ENCODE measurements at places on chromosomes 1 and 21.
A peak's percentile ranks its signal among the peaks of the same experiment; 100 is the strongest.

GRCh38 chr1:84711869-84712268 is 21.6 kb upstream of the SSX2IP start:
- DNase-seq = no peak

GRCh38 chr1:99944192-99944591 is 25.6 kb upstream of the SLC35A3 start:
- no peak for DNase-seq

DNA sequence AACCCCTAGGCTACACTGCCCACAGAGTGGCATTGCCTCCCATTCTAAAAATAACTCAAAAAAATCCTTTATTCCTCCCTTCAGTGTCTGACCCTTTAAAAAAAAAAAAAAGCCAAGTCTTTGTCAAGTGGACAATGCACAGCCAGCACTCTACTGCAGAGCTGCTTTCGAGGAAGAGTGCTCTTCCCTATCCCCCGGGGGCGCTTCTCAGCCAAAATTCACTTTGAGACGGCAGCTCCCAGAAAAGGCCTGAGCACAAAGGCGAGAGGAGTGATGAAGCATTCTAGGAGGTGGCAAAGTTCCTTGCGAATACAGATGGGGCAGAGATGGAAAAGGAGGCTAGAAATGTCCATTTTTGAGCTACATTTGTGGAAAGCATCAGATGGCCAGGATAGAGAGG is 23.3 kb downstream of the EPHA10 start:
- DNase-seq = no peak

- peak; percentile 86 for DNase-seq
Observed at GRCh38 chr1:116292929-116293725, 79.9 kb upstream of the ATP1A1 start.

DNA sequence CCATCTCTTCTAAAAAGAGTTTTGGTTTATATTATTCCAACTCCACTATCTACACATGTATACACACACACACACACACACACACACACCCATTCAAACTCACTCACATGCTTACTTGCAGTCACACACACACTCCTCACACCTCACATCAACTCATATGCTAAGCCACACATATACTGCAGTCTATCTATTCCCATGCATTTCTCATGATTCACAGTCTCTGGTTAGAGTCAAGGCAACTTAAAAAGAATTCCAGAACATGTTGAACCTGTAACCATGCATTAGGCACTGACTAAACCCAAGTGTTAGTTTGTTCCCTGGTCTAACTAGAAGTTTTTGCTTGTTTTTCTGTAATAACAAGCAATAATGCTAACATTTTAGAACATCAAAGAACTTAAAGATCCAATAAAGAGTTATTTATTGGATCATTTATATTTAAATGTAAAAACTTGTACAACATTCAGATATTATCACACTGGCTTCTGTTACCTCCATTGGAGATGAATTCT is 931.1 kb downstream of the PLA2G4A start:
- no peak for DNase-seq

DNA sequence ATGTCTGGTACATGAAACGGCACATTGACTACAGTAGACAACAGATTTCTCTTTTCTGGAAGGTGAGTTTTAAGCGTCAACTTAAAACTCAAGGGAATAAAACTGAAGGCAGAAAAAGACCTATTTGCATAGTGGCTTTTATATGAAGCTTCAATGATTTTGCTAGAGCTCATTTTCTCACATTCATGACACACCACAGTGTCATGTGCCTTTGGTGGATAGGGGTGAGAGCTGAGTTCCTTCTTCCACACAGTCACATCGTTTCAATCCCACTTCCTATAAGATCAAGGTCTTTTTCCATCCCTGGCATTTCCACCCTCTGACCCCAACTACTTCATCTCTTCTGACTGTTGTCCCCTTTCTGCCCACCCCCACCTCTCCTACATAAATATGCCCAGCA is 31.0 kb downstream of the IL12RB2 start:
- peak; percentile 15 for DNase-seq

- peak; percentile 77 for DNase-seq
Observed at GRCh38 chr1:218171302-218171893, 113.7 kb upstream of the RRP15 start.

DNA sequence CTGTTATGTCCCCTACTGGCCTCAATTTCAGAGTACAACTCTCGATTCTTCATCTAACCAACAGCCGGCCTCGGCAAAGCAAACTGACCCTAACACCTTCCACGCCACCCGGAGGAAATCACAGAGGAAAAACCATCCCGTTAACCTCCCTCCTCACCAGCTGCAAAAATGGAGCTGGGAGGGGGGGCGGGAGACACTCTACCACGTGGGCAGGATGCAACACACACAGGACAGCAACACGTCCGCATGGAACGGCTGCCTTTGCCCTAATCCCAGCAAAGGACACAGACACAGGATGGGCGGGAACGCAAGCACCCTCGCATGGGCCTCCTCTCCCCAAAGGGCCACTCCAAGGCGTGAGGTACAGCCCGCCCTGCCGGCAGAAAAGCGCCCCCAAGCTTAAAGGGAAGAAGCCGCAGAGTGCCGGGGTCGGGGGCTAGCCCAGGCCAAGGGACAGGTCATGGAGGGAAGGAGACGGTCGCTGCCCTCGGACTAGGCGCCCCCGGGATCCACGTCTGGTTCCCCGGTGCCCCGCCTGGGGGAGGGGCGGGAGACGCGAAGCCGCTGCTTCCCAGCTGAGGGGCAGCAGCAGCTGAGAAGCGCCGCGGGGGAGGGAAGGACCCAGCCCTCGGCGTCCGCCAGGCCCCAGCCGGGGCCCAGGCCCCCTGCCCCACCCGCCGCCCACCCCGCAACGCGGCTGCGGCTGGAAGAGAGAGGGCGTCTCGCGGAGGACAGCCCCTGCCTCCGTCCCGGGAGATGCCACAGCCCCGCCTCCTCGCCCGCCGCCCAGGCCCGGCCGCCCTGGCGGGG is 590 bp downstream of the FOXJ3 start:
- peak; percentile 88 for DNase-seq

GRCh38 chr1:228293393-228293792 is 85.5 kb downstream of the OBSCN start:
- no peak for DNase-seq

- peak; percentile 13 for DNase-seq
Observed at GRCh38 chr1:208163539-208163938, 80.6 kb downstream of the PLXNA2 start.

- DNase-seq = no peak
Observed at GRCh38 chr1:89974256-89974655, 20.7 kb upstream of the ZNF326 start.

GRCh38 chr1:206836111-206836510 is 29.3 kb upstream of the IL20 start:
- DNase-seq = no peak

DNA sequence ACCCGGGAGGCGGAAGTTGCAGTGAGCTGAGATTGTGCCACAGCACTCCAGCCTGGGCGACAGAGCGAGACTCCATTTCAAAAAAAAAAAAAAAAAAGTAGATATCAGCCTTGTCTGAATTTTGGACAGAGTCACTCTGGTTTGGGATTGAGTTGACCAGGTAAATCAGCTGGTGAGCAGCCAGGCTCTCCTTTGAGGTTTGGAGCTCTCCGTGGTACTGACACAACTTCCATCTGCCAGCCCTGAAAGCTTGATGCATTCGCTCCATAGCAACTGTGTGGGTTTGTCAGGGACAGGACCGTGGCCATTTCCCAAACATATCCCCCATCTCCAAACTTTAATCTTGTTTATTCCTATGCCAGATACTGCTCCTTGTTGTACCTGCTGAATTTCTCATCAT is 155.2 kb downstream of the DMRTA2 start:
- peak; percentile 59 for DNase-seq

DNA sequence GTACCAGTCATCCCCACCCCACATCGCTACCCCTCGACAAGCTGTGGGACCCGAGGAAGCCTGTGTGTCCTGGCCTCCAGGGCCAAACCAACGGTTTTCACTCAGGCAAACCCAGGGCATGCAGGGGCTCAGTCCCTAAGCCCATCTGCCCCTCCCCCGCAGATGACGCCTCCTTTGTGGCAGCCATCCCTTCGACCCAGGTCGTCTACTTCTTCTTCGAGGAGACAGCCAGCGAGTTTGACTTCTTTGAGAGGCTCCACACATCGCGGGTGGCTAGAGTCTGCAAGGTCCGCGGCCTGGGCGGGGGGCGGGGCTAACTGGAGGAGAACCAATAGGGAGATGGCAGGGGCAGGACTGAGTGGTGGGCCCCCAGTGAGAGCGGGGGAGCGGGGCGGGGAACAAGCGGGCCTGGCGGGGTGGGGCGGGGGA is 7.4 kb downstream of the SEMA4A start:
- no peak for DNase-seq

DNA sequence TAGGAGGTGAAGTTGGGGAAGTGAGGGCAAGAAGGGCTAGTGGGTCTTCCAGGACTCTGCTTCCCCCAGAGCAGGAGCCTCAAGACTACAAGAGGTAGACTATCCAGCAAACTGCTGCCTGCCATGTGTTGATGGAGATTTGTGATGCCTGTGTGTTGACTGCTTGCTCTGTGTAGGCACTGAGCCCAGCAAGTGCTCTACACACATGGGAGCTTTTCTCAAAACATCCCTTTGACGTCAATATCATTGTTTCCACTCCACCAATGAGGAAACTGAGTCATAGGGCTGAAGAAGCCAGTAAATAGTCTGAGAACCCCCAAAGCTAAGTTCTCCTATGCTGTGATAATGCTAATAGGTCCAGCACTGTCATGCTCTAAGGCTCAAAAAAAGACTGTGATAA is 207.2 kb upstream of the NFIA start:
- DNase-seq = no peak

- peak; percentile 55 for DNase-seq
Observed at GRCh38 chr1:36223381-36223995, 755 bp upstream of the THRAP3 start.

DNA sequence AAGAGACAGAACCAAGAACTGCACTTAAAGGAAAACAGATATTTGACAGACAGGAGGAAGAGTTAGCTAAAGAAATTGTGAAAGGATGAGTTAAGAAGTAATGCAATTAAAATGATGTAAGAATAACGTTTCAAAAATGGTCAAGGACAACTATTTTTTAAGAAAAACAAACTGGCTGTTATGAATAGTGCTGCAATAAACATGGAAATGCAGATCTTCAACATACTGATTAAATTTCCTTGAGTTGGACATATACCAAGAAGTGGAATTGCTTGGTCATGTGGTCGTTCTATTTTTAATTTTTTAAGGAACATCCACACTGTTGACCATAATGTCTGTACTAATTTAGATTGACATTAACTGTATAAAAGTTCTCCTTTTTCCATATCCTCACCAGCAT is 23.1 kb upstream of the PHTF1 start:
- DNase-seq = no peak

DNA sequence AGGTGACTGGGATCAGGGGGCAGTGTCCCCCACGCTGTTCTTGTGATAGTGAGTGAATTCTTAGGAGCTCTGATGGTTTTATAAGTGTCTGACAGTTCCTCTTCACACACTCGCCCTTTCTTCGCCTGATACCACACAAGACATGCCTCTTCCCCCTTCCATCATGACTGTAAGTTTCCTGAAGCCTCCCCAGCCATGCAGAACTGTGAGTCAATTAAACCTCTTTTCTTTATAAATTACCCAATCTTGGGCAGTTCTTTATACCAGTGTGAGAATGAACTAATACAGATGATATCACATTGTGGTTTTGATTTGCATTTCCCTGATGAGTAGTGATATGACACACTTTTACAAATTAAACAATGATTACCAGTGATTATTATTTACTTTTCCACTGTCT is 229.9 kb downstream of the AKT3 start:
- no peak for DNase-seq

All from DMS53 (cell line).